Naive thymus-derived CD8-positive, alpha-beta T cell (primary cell): ENCODE measurements at places on chromosomes 7 and 10.
A peak's percentile ranks its signal among the peaks of the same experiment; 100 is the strongest.

DNA sequence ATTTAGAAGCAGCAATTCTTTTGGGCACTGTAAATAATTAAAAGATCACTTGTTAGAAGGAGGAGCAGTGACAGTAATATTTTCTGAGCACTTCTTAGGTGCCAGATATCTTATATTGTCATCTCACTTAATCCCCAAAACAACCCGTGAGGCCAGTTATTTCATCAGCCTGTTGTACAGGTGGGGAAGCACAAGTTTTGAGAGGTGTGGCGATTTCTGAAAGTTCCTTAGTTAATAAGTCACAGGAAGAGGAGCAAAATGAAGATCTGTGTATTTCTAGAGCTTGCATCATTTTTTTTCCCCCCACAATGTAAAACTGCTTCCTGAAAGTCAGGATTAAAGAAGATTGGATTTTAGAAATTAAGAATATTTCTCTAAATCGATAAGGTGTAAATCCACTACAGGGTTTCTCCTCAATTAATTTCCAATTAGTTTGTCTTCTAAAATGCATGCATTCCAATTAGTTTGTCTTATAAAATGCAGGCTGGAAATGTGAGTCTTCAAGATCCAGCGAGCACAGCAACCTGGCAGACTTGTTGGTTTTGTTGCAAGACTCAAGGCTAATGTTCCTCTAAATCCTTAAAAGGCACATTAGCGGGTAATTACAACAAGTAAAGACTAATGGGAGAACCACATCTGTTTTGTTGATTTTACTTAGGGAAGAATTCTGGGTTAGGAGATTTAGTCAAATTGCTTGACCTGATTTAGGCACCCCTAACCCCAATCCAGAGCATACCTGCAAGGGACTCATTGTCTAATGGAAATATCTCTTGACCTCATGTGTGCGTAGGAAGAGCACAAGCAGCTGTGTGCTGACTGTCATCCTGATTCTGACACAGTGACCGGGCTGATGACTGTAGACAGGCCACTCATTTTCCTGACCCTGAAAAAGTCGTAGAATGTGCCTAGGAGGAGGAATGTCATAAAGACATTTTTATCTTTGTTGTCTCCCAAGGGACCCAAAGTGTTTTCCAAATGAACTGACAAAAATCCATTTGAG lies 272.0 kb downstream of the BAMBI start:
- DNase-seq, result no peak
- no peak overlapping the region for H3K27ac ChIP-seq
- H3K27me3 ChIP-seq, result peaks cover 22% of the 10 kb centered on the region
- H3K36me3 ChIP-seq, result no peaks in the 10 kb centered on the region
- H3K4me1 ChIP-seq, result no peaks in the 10 kb centered on the region
- H3K4me3 ChIP-seq, result no peak overlapping the region

- H3K4me3 ChIP-seq, result no peak overlapping the region
- DNase-seq, result no peak
- H3K27ac ChIP-seq, result peak overlapping the region; percentile 77
- no peaks in the 10 kb centered on the region for H3K27me3 ChIP-seq
- peaks cover 34% of the 10 kb centered on the region for H3K4me1 ChIP-seq
Measured at GRCh38 chr7:836429-836828, 4.2 kb downstream of the SUN1 start.

DNA sequence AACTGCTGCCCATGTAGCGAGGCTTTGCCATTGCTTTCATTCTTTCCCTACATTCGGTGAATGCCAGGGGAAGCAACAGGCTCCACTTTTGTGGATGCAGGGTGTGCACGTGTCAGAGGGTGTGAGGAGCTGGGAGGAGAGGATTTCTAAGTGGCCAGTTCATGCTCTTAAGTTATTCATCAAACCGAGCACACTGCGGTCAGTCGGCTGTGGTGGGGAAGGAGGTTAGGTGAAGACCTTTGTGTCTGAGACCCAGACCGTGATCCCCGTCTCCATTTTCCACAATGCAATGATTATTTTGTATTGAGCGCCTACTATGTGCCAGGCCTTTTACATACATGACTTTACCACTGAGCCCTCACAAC lies 438.6 kb upstream of the GALNT17 start:
- no peaks in the 10 kb centered on the region for H3K36me3 ChIP-seq
- H3K4me1 ChIP-seq, result peaks cover 10% of the 10 kb centered on the region

GRCh38 chr7:51356849-51357516 lies 40.4 kb upstream of the COBL start:
- no peaks in the 10 kb centered on the region for H3K36me3 ChIP-seq
- no peaks in the 10 kb centered on the region for H3K4me1 ChIP-seq
- H3K4me3 ChIP-seq, result no peak overlapping the region
- H3K27me3 ChIP-seq, result peaks cover 3% of the 10 kb centered on the region

- peaks cover 12% of the 10 kb centered on the region for H3K36me3 ChIP-seq
- H3K4me3 ChIP-seq, result no peak overlapping the region
Measured at GRCh38 chr7:64685091-64685490, 19.2 kb downstream of the ZNF107 start.

DNA sequence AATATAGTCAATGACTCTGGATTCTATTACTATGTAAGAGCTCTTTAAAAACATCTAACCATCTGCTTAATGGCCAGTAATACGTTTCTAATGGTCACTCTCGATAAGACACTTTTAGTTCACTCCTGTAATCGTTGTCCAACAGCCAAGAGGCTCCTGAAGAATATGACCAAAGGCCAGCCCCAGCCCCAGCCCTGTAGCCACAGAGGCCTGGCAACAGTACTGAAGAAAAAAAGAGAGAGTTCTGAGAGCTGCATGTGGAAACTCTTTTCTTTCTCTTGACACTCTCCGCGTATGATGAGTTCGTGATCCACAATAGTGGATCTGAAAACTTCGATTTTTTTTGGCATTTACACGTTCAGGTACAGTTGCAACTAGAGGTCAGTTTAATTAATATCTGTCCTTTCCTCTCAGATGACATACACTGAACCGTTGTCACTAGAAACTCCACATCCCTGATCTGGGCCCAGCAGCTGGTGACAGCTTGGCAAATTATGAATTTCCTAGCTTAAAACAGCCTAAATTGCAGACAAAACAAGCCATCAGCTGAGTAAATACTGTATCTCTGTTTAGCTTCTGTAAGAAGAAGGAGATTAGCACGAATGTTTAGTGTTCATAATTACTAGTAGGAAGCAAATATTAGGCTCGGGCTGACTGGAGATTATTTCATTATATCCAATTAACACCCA lies 456.7 kb downstream of the LRMDA start:
- no peak overlapping the region for H3K27ac ChIP-seq
- no peak for DNase-seq
- H3K27me3 ChIP-seq, result peaks cover 4% of the 10 kb centered on the region
- no peaks in the 10 kb centered on the region for H3K36me3 ChIP-seq
- no peaks in the 10 kb centered on the region for H3K4me1 ChIP-seq

DNA sequence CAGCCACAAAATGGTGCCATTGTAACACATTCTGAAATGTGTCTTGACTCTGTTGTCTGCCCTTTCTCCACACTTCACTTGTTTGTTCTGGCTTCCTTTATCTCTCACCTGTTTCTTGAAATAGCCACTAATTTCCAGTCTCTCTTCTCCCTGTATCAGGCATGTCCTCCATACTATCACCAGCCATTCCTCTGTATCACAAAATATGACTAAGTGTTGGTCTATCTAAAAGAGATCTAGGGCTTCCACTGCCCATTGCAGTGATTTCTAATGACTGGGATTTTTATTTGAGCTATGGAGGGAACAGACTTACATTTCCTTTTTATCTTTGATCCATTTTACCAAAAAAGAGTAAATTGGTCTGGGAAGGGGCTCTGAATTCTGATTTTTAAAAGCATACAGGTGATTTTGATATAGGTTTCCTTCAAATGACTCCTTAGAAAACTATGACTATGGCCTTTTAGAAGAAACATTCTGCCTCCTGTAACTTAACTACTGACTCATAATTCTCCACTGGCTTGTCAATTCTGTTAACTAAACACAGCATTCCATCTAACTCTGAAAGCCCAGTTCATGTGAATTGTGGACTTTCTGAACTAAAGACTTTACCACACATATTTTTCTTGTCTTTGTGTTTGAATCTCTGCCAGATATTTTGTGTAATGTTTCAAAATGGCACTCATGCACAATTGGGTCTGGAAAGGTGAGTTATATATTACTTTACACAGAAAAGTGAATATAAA lies 1121.4 kb downstream of the XPNPEP1 start:
- H3K4me1 ChIP-seq, result no peaks in the 10 kb centered on the region
- no peak overlapping the region for H3K4me3 ChIP-seq
- H3K27ac ChIP-seq, result no peak overlapping the region
- no peaks in the 10 kb centered on the region for H3K27me3 ChIP-seq

DNA sequence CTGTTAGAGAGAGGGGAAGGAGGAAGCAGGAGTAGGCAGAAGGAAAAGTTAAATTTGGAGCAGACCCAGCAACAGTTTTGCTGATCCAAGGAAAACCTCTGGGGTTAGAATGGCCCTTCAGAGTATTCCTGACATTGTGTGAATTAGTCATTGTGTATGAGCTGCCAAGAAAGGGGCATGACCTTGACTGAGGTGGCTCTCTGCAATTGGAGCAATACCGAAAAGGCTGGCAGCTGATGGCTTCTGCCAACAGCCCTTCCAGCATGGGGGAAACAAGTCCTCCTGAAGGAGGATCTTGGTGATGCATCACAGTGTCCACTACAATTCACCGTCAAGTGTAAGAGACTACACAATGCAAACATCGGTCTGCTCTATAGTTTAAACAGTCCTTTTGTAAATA lies 20.6 kb upstream of the WASL start:
- H3K27ac ChIP-seq, result no peak overlapping the region
- H3K27me3 ChIP-seq, result peaks cover 9% of the 10 kb centered on the region
- no peak for DNase-seq
- H3K4me1 ChIP-seq, result peaks cover 5% of the 10 kb centered on the region
- H3K36me3 ChIP-seq, result no peaks in the 10 kb centered on the region
- H3K4me3 ChIP-seq, result no peak overlapping the region

DNA sequence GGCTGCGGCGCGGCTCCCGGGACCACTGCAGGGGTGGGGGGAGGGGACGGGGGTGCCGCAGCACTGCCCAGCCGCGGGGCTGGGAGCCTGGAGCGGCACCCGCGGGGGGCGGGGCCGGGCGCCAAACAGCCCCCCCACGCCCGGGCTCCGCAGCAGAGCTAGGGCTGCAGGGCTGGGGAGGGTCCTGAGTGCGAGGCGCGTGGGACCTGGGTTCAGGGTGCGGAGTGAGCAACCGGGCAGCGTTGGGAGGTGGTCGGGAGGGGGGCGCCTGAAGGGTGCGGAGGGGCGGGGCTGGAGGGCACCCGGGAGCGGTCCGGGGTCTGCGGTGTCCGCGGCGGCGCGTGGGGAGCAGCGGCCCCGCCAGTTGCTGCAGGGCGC lies 528 bp downstream of the CAMK2G start:
- peak overlapping the region; percentile 68 for H3K4me3 ChIP-seq
- H3K4me1 ChIP-seq, result peaks cover 42% of the 10 kb centered on the region
- no peaks in the 10 kb centered on the region for H3K27me3 ChIP-seq

GRCh38 chr10:48314107-48314506 lies 7.6 kb downstream of the MAPK8 start:
- no peak overlapping the region for H3K27ac ChIP-seq
- no peaks in the 10 kb centered on the region for H3K36me3 ChIP-seq
- H3K4me3 ChIP-seq, result no peak overlapping the region
- peaks cover 52% of the 10 kb centered on the region for H3K4me1 ChIP-seq
- DNase-seq, result no peak

DNA sequence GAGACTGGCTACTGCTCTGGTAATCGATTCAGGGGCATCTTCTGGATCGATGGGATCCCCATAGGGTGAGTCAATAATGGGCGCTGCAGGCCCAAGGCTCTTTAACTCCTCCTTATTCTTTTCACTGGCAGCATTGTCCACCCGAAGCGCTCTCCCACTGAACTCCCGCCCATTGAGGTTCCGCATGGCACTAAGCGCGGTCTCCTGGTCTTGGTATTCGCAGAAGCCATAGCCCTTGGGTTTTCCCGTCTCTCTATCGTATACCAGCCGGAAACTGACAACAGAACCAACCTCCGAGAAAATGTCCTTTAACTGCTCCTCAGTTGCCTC lies 285 bp downstream of the CSTF2T start:
- H3K27me3 ChIP-seq, result no peaks in the 10 kb centered on the region
- H3K36me3 ChIP-seq, result peaks cover 19% of the 10 kb centered on the region
- peaks cover 49% of the 10 kb centered on the region for H3K4me1 ChIP-seq
- no peak for DNase-seq

DNA sequence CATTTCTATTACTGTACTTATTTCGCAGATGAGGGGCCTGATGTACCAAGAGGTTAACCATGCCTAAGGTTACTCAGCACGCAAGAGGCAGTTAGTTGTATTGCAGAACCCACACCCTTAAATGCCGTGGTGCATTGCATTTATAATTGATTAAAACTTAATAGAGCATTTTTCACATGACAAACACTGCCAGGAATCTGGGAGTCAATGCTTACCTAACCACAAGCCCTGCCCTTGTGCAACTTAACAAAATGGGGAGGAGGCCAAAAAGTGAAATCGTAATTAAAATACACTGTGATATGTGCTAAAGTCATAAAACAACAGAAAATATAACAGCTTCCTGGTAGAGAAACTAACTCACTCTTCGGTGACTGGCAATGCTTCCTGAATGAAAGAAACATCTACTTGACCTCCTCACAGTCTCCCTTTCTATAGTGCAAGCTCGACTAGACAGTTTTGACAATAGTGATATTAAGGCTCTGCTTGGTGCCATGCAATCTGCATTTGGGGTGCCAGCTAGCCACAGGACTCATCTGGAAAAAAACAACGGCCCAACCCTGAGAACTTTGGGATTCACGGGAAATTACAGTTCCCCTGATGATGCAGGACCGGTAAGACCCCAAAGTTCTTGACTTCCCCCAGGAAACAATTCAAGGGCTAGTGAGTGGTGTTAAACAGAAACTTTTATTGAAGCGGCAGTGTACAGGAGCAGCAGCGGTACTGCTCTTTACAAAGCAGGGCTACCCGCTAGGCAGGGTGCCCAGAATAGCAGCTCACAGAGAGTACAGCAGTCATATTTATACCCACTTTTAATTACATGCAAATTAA lies 612.4 kb downstream of the TNS3 start:
- DNase-seq, result no peak
- no peaks in the 10 kb centered on the region for H3K4me1 ChIP-seq
- H3K36me3 ChIP-seq, result no peaks in the 10 kb centered on the region
- H3K27ac ChIP-seq, result no peak overlapping the region
- H3K4me3 ChIP-seq, result no peak overlapping the region
- no peaks in the 10 kb centered on the region for H3K27me3 ChIP-seq

DNA sequence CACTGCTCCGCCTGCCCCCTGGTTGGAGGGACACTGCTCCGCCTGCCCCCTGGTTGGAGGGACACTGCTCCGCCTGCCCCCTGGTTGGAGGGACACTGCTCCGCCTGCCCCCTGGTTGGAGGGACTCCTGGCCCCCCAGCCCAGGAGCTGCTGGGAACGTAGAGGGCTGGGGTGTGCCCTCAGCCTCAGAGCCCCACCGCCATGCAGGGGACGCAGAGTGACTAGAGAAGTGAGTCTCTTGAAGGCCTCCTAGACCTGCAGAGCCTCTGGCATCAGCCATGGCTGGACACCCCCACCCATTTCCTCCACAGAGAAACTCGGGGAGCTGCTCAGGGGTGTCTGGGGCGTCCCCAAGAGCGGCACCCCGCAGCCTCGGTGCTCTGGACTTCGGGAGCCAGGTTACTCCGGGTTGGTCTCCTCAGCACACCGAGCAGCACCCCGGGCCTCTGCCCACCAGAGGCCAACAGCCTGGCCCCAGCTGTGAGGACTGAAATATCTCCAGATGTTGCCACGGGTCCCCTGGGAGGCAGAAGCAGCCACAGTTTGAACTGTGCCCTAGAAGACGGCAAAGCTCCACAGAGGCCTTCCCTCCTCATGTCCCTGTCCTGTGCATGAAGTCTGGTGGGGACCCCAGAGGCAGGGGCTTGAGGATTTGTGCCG lies 191.9 kb downstream of the ELFN1 start:
- no peaks in the 10 kb centered on the region for H3K36me3 ChIP-seq
- H3K4me1 ChIP-seq, result peaks cover 9% of the 10 kb centered on the region
- no peaks in the 10 kb centered on the region for H3K27me3 ChIP-seq
- no peak overlapping the region for H3K4me3 ChIP-seq
